Large intestine (tissue), 12 donors: ENCODE measurements at places on chromosomes 6 and 20.
A peak's percentile ranks its signal among the peaks of the same experiment; 100 is the strongest.

DNA sequence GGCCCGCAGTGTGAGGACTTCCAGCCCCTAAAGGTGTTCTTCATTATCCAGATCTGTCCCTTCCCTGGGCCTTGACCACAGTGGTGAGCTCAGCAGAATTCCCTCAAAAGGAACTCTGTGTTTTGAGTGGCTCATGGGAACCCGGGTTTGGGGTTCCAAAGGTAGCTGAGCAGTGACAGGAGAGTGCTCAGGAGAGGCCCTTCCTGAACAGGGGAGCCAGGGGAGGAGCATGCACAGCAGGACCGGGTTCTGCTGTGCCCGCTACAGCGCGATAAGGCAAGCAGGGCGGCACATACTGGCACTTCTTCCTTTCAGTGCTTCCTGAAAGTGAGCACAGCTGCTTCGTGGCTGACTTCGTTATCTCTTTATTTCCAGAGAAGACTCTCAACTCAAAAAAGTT lies 88.3 kb downstream of the SSR1 start:
- DNase-seq, result no peak

GRCh38 chr20:1323256-1323655 lies 5.7 kb downstream of the SDCBP2 start:
- DNase-seq, result no peak

DNA sequence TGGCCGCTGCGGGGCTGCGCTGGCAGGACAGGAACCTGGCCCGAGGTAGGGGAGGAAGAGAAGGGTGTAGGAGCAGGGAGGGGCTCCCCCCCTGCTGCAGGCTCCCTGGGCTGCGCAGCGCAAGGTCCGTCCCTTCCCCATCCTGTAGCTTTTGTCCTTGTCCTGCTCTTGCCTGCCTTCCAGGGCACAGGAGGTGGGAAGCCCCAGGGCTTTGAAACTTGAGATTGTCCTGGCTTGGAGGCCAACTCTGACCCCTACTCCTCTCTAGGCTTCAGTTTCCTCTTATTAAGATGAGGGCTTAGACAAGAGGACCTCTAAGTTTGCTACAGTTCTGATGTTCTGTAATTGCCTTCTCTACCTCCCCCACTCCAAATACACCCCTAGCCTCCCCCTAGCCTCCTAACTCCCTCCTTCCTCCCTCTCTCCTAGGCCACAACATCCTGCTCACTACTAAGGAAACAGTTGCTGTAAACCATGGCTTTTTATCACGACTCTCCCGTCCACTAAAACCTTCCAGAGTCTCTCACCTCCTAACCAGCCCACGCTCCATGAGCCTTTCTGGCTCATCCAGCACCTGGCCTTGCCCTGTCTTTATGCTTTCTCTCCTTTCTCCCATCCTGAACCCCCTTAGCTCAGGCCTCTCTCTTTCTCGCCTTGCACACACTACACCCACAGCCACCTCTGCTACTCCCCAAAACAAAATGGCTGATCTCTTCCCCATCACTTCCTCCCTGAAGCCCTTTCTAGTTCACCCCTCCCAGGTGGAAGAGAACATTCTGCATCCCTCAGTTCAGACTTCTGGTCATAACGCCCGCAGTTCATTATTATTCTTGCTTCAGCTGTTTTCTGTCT lies 10.2 kb downstream of the UNC5CL start:
- DNase-seq, result no peak

DNA sequence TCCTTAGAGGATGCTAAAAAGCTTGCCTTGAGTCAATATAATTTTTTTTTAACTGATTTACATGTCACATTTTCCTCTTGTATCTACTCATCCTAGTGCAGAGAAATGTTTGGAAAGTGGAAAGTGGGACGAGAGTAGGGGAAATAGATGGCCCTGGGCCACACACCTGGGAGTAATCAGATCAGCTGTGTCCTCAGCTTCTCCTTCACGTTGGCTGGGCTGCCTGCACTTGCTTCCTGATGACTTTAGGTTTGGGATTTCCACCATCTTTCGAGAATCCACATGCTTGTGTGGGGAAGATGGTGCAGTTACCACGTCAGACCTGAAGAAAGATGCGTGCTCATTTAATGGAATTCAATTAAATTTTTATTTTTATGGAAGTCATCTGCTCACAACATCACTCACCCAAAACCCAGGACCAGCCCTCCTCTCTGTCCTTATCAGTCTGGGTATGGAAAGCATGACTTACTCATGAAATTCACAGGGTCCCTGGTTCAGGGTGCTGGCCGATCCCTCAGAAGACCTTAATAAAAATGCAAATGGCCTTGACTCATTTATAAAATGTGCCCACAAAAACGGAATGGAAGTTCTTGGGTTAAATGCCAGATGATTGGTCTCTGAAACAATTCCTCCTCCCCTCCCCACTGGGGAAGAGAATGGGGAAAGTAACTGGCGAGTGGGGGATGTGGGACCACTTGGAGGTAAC lies 74.5 kb upstream of the TIAM2 start:
- DNase-seq, result no peak

- DNase-seq, result peak; percentile 37
Measured at GRCh38 chr6:106976270-106976669, 1.7 kb upstream of the CD24 start.

DNA sequence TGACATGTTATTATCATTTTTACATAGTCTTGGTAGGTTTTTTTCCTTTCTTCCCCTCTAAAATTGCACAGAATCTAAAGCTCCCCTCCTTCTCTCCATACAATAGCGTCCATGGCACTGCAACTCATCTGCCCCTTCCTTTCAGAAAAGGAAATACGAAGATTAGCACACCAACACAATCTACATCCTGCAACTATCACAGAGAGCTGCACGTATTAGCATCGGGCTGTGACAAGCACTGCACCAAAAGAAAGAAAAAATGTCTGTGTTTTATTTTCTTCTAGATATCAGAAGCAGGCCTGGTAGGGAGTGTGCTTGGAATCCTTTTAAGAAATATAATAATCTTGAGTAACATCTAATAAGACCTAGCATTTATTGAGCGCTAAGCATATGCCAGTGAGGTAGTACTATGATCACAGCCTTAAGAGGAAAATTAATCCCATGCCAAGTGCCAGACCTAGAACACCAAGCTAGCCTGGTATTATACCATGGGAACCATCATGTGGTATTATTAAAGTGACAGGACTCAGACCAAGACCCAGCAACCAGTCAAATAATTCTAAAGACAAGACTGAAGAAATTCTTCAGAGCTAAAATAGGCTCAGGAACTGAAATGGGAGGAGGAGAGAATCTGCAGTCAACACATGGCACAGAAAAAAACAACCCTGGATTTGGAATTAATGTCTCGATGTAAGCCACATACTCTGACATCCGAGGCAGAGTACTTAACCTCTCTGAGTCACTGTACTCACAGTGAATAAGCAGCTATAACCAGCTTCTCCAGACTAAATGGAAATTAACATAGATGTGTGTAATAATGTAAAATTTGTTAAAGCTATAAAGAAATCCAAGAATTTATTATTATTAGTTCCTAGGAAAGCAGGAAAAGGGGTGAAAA lies 124.3 kb downstream of the IPCEF1 start:
- no peak for DNase-seq

DNA sequence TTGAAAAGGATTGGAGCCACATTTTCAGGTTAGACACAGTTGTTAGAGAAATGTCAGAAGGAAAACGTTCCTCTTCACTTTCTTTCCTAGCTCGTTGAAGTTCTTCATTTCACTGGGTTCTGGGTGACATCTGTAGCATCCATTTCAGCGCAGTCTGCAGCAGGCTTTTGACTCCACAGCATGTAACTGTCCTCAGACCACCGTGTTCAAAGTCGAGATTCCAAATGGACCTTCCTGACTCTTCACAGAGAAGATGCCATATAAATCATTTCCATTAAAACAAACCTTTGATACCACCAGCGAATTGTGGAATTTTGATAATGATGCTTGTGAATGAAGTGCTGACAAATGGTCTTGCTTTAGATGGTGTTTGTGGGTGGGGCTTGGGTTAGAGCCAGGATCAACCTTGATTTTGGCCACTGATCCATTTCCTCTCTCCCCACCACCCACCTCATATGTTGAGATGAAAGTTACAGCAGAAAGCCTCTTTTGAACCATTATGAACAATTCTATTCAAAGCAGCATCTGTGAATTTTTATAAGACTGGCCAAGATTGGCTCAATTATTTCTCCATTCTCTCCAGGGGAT lies 185.3 kb upstream of the PREP start:
- DNase-seq, result no peak

- no peak for DNase-seq
Measured at GRCh38 chr6:137973201-137973600, 106.1 kb downstream of the TNFAIP3 start.

GRCh38 chr6:156787569-156788492 lies 10.7 kb downstream of the ARID1B start:
- DNase-seq, result no peak

DNA sequence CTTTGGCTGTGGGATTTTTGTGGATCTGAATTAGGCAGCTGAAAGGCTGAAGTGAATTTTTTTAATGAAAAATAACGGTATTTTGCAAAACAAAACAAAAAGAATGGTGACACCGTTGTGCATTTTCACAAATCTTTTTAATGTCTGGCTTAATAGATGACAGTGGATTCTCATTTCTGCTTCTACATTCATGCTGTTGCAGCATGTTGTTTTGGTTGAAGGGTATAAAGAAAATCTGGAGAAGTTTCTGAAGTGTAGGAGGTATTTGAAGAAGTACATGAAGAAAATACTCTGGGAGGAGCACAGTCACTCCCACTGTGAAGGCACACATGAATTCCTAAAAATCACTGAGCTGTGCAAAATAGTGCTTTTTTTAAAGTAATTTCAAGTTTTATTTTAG lies 3.1 kb upstream of the MAP3K5 start:
- DNase-seq, result no peak

GRCh38 chr20:38867062-38867359 lies 59.2 kb upstream of the FAM83D start:
- DNase-seq, result no peak

- DNase-seq, result no peak
Measured at GRCh38 chr6:118869350-118869749, 24.6 kb upstream of the ASF1A start.

GRCh38 chr20:36398515-36398914 lies 92.4 kb downstream of the DLGAP4 start:
- DNase-seq, result no peak

DNA sequence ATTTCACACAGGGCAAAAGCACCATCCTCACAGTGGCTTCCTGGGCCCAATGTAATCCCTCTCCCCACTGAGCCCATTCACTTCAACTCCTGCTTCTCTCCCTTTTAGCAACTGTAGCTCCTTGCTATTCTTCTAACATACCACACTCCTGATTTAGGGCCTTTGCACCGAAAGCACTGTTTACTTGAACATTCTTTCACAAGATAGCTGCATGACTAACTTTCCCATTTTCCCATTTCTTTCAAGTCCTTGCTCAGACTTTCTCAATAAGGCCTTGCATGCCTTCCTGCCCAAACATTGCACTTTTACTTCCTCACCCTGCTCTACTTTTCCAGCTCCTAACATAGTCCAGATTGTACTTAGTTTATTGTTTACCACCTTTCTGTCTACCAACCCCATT lies 73.0 kb downstream of the SHPRH start:
- DNase-seq, result no peak

- DNase-seq, result peak; percentile 68
Measured at GRCh38 chr20:53826597-53827291, 233.1 kb upstream of the ZNF217 start.

GRCh38 chr20:32611286-32611685 lies 26.2 kb upstream of the NOL4L start:
- no peak for DNase-seq

- DNase-seq, result no peak
Measured at GRCh38 chr6:89321131-89321970, 6.3 kb upstream of the GABRR2 start.

DNA sequence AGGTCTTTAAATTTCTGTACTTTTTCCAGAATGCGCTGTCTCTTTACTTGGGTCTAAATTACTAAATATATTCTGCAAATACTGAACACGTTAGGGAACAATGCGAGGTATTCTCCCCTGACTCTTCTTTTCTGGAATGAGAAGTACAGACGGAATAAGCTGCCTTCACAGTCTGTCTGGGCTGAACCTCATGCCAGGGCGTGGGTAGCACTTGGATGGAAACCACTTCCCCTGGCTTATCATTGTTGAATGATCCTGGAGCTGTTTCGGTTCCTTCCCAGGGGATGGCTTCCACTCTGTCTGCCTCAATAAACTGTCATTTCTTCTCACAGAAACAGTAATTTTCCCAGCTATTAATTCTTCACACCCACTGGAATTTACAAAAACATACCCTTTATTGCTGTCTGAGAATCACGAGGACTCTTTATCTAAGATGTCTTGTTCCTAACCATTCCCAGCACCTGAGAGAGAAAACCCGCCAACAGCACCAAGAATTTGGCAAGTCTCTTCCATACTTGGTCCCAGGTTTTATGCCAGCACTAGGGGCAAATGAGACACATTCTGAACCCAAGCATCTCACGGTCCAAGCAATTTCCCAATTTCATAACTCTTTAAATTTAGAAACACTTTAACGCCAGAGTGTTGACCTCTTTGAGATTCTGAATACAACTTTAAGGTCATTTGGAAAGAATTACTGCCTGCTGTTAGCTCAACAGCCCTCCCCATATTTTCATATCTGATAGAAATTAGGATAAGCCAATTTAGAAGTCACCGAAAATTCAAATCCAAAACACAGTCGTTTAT lies 43.2 kb upstream of the ADGRF5 start:
- DNase-seq, result no peak

GRCh38 chr6:95587989-95588388 lies 10.7 kb downstream of the MANEA start:
- DNase-seq, result no peak

DNA sequence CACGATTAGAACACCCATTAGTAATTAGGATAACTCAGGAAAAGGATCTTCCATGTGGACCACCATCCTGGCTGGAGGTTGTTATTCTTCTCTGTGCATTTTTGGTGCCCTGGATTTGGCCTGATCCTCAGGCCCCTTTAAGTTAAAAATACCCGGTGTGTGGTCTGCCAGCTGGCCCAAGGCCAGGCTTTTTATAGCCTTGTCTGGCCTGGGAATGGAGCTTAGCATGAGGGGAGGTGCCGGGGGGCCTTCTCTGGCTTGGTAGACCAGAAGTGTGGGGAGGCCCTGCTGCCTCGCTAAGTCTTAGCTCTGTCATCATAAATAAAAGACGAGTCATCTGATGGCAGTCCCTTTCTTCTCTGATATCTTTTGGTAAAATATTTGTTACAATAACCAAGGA lies 71.4 kb downstream of the ARID1B start:
- peak; percentile 29 for DNase-seq

DNA sequence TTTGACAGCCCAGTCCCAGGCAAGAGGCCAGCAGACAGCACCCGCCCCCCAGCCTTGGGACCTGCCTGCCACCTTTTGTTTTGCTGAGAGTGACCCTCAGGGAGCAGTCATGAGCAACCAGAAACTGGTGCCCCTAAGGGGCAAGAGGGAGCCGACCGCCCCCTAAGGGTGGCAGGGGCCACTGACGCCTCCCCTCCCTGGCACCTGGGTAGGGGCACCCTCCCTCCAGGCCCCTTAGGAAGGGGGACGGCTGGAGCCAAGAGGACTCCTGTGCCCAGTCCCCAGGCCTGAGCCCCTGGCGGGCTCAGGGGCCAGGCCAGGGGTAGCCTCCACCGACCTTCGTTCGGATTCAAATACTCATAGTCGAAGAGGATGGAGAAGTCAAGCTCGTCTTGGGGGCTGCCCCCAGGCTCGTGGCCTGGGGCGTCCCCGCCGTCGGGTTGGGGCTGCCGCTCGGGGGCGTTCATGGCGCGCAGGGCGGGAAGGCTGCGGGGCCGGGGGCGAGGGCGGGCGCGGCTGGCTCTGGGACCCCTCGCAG lies 417 bp downstream of the NFATC2 start:
- DNase-seq, result no peak
